Bronchial epithelial cell (primary cell): ENCODE measurements at places on chromosomes 12 and 14.

GRCh38 chr12:125287155-125287847, 222.1 kb downstream of the AACS start:
- no peak for DNase-seq

GRCh38 chr12:96099986-96100385, 64.6 kb upstream of the LTA4H start:
- no peak for DNase-seq

DNA sequence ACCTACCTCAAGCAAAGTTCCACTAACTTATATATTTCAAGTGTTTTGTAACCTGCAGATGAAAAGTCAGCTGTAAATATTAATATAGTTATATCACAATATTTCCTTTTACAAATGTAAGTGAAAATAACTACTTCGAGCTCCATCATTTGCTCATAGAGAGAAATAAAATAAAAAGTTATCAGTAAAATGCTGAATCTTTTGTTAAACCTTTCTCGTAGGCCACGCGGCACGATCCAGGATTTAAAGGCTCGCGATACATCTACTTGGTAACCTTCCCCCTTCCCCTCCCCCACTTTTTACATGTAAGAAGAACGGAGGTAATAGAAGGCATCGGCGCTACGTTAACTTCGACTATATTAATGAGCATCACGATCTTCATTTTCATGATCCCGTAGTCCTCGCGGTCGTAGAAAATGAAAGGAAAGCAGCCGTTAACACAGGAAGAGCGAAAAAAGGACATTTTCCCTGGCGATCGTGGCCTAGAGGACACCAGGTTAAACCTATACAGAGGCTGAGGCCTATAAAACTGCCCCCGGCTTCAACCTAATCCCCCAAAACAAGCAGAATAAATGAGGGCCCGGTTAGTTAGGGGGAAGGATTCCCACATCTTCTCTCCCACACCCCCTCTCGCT, 508 bp downstream of the HNRNPC start:
- DNase-seq: peak; percentile 48

GRCh38 chr12:66072566-66072965, 58.0 kb downstream of the LLPH start:
- no peak for DNase-seq

GRCh38 chr12:86226481-86226880, 29.7 kb downstream of the MGAT4C start:
- peak; percentile 7 for DNase-seq

- DNase-seq: no peak
Measured at GRCh38 chr12:15774819-15775218, 14.4 kb downstream of the EPS8 start.

DNA sequence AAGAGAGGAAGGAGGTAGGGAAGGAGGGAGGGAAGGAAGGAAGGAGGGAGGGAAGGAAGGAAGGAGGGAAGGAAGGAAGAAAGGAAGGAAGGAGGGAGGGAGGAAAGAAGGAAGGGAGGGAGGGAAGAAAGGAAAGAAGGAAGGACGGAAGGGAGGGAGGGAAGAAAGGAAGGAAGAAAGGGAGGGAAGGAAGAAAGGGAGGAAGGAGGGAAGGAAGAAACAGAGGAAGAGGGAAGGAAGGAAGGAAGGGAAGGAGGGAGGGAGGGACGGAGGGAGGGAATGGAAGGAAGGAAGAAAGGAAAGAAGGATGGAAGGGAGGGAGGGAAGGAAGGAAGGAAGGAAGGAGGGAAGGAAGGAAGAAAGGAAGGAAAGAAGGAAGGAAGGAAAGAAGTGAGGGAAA, 22.4 kb upstream of the CCDC63 start:
- no peak for DNase-seq

DNA sequence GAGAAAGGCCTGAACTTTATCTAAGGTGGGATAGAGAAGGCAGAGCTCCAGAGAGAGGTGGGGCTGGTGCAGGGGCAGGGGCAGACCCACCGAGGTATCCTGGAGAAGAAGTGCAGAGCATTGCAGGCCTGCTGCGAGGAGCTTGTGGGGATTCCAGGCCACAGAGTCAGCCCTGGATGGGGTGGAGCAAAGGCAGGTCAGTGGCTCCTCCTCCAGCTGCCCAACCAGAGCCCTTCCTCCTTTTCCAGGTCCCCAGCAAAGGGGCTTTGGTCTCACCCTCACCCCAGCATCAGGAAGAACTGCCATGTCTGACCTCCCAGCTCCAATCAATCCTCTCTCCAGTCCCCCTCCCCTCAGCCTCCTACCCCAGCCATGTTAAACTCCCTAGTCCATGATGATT, 19.8 kb upstream of the ZNF740 start:
- no peak for DNase-seq

DNA sequence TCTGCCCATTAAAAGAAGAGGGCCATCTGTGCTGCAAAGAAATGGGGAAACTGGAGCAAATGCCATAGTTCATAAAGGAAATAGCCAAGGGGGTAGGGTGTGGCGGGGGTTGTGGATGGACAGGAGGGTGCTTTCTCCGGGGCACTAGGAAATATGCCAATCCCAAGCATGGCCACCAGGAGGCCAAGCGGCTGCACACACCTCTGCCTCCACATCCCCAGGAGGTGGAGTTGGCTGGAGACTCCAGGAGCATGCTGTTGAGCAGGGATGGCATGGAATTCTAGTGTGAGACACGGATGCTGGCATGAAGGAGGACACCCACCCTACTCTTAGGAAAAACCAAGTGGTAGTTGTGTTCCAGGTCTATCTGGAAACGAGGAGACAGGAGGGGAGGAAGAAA, 25.2 kb downstream of the NID2 start:
- DNase-seq: peak; percentile 33

- DNase-seq: no peak
Measured at GRCh38 chr12:115370207-115370606, 686.2 kb upstream of the TBX3 start.

DNA sequence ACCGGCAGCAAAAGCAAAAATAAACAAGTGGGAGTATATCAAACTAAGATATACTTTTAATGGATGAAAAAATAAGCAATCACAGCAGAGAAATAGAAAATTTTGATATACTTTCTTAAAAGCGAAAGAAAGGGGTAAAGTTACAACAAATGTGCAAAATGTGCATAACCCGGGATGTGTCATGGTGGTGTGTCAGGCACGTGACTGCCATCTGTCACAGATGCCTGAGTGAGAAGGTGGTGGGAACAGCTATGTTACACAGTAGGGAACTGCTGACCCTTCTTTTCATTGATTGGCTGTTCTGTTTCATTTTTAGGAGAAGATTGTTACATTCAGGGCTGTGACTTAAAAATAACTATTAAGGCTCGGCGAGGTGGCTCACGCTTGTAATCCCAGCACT, 168.1 kb upstream of the PELI2 start:
- no peak for DNase-seq

- no peak for DNase-seq
Measured at GRCh38 chr14:103569408-103569807, 6.6 kb downstream of the COA8 start.

DNA sequence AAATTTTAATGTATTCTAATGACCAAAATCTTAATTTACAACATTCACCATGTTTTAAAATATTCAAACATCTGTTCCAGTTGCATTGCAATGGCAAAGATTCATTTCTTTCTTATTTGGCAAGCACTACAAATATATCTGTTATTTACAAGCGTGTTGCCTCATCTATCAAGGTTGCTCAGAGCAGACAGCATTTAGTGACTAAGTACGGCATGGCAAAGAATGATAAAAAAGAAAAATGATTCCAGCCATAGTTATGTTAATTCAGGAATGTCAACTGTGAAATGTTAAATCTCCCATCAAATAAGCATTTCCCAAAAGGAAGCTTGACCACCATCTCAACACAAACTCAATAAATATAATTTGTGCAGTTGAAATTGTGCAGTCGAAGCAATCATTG, 312.1 kb downstream of the SEC23A start:
- DNase-seq: no peak

- DNase-seq: no peak
Measured at GRCh38 chr14:68384881-68385280, 408.0 kb downstream of the ZFP36L1 start.

GRCh38 chr12:102956738-102957327, 641 bp upstream of the ASCL1 start:
- no peak for DNase-seq

GRCh38 chr12:76030341-76031080, 1.1 kb downstream of the PHLDA1 start:
- DNase-seq: no peak

DNA sequence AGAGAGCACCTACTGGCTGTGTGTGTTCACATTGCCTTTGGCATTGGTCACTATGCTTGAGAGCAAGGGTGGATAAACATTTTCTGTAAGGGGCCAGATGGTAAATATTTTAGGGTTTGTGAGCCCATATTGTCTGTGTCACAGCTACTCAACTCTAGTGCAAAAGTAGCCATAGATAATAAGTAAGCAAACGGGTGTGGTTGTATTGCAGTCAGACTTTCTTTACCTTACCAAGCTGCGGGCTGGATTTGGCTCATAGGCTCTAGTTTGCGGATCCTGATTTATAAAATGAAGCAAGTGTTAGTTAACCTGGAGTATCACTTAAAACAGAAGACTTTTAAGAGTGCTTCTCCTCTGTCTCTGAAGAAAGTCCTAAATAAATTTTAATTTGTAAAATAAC, 169.0 kb downstream of the KICS2 start:
- DNase-seq: no peak

DNA sequence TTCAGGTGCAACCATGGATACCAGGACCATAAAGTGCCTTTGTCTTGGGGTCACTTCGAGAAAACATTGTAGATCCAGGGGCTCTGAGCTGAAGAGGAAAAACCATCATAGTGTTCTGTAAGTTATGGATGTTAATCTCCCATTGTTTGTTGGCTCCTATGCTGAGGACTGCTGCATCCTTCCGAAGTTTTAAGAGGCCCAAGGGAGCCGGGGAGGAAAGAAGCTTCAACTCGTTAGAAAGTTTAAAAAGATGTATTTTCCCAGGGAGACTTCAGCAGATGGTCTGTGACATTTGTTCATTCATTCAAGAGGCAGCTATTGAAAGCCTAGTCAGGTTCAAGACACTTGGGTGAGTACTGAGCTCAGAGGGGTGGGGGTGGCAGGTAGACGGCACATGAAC, 378.8 kb upstream of the TBX3 start:
- DNase-seq: no peak

DNA sequence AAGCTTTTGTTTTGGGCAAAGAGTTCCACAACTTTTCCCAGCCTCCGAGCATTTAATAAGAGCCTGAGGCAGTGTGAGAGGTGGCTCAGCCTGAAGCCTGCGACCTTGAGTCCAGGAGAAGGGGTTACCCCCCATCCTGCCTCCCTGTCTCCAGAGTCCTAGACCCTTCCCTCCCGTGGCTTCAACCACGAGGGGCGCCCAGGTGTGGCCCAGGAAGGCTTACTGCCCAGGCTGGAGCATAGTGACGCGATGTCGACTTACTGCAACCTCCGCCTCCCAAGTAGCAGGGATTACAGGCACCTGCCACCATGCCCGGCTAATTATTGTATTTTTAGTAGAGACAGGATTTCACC, 641 bp downstream of the LRRC43 start:
- DNase-seq: no peak

- peak; percentile 58 for DNase-seq
Measured at GRCh38 chr14:64217308-64217707, 76.9 kb downstream of the ESR2 start.

DNA sequence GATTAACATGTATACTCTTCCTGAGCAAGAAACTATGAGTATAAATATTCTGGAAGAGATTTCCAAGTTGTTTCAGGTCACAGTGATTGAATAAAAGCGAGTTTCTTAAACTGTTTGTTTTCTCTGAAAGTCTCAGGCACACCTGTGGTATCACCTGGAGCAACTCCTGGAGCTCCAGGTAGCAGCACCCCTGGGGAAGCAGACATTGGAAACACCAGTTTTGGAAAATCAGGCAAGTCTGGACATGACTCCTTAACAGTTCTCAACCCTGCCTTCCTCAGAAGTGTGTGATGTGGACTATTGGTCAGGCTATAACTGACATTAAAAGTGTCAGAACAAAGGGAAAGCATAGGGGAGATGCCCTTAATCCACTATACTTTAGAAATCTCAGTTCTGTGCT, 217.6 kb upstream of the CNTN1 start:
- DNase-seq: peak; percentile 69

DNA sequence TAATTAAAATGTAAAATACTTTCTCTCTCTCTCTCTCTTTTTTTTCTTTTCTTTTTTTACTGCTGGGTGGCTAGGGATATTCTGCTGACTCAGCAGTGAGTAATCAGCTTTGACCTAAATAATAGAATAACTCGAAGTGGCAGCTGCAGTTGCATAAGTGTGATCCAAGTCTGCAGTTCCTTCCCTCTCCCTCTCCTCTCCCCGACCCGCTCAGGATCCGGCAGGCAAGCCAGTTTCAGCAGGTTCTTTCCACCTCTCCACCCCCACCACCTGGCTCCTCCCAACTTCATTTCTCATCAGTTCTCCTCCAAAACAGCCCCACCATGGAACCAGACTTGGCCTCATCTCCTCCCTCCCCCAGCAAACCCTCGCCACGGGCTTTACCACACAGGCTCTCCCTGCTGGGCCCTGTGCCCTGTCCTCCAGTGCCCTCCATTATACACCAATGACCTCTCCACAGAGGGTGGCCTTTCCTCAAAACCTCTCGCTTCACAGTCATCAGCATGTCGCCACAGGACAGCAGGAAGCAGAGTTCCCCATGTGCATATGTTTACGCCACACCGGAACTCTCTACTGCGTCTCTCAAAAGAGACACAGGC, 22.4 kb downstream of the SLC7A8 start:
- peak; percentile 91 for DNase-seq

DNA sequence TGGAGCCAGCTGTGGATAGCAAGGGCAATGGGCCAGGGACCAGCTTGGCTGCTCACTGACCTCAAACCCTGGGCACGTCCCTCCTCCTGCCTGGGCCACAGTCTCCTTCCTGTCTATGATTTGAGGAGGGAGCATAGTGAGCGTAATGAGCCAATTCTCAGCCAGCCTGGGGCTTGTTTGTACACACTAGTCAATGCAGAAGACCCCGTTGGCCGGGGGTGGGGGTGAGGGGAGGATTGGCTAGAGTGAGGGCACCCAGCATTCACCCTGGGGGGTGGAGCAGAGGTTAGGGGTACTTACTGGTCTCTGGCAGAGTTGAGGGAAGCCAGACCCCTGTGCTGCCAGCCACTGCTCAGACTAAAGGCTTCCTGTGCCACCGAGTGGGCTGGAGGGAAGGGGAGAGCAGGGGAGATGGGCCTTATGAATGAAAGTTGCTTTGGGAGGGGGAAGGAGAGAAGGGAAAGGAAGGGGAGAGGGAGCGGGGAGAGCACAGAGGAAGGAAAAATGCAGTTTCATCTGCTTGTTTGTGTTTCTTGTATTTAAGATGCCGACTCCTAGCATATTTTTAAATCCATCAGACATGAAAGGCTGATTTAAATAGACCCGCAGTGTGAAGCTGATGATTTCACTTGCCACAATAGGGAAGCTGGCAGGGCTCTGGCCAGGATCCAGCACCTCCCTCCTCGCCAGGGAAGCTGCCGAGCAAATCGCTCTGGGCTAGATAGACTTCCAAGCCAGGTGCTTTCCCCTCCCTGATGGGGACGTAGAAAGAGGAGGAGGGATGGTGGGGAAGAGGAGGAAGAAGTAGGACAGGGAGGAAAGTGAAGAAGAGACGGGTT, 114.0 kb downstream of the PRMT8 start:
- peak; percentile 46 for DNase-seq

- DNase-seq: no peak
Measured at GRCh38 chr12:19829100-19829853, 390.0 kb downstream of the AEBP2 start.

- peak; percentile 56 for DNase-seq
Measured at GRCh38 chr12:76704693-76705092, 59.2 kb upstream of the ZDHHC17 start.

- peak; percentile 30 for DNase-seq
Measured at GRCh38 chr14:97315790-97316189, 518.6 kb downstream of the VRK1 start.

GRCh38 chr12:108653082-108653516, 19.4 kb upstream of the SELPLG start:
- DNase-seq: no peak
